ENCODE measurements at places on chromosomes 11 and 22.
A peak's percentile ranks its signal among the peaks of the same experiment; 100 is the strongest.

DNA sequence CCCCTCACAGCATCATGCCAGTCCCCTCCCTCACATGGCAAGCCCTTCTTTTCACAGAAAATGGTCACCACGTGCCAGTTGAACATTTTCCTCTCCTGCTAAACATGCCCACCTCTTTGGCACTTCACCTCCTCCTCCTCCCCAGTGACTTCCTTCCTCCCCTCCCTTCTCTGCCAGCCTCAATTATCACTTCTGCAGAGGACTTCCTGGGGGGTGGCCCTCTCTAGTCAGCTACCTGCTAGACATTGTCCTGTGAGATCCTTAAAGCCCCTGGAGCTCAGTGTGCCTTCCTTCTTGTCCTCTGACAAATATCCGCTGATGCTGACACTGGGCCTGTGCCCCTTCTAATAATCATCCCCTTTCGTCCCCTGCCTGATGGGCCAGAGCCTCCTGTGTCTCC lies 43.2 kb upstream of the E2F8 start:
- no peak for DNase-seq

DNA sequence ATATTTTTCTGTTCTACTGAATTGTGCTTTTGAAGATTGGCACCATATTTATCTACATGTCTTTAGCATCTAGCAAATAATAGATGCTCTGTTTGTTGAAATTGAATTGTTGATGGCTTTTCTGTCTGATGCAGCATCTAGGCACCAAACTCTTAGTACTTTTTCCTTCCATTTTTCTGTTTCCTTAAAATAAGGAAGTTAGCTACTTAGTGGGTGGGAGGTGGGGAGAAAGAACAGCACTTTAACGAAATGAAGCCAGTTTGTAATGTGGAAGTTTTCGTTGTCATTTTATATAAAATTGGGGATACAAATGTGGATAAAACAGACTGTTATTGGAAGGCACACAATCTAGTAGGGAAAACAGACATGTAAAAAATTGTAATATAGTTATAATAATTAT lies 76.6 kb downstream of the HIPK3 start:
- DNase-seq = no peak

DNA sequence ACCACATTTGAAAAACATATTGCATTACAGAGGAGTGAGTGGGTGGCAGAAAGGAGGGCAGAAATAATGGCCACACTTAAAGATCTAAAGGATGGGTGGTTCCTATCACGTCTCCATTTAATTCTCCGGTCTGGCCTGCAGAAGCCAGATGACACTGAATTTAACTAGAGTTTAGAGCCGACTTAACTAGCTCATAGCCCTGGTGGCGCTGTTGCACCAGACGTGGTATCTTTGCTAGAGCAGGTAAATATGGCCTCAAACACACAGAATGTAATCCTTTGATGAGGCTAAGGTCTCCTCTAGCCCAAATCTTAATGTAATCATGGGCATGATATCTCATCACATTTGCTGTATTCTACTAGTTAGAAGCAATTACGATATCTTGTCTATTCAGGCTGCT lies 51.5 kb upstream of the GAL start:
- DNase-seq = peak; percentile 51

- DNase-seq = peak; percentile 42
These were observed 9.0 kb downstream of the MTNR1B start for GRCh38 chr11:92978271-92979111.

GRCh38 chr11:104061853-104062521 lies 25.5 kb downstream of the DDI1 start:
- no peak for DNase-seq

DNA sequence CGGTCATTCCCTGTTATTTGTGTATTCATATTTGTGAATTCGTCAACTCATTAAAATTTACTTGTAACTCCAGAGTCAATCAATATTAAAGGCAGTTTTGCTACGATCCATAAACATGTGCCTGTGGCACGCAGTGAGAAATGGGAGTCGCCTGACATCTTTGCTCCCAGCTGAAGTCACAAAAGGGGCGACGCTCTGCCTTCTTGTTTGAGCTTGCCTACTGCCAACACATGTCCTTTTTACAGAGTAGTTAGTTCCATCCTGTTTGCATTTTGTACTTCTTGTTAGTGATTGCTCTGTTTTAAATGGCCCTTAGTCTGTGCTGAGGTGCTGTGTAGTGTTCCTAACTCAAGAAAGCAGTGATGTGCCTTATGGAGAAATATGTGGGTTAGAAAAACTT lies 305.3 kb downstream of the ETS1 start:
- DNase-seq = peak; percentile 31

DNA sequence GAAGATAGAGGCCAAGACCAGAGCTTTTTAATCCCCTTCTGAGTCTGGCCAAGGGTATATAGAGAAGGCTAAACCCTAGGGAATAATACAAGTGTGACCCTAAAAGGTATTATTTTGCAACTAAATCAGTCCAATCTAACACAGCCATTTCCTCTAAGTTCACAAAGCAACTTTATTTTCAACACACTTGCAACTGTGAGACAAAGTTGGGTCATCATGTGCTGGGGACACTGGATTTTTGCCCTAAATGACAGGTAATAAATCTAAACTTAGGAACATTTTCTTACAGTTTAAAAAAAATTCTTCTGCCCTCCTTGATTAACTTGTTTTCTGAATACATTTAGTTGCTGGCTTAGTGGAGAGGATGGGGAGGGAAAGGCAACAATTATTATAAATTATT lies 78.3 kb downstream of the DDIAS start:
- no peak for DNase-seq

GRCh38 chr11:60263402-60263801 lies 17.1 kb upstream of the MS4A4A start:
- DNase-seq = no peak

DNA sequence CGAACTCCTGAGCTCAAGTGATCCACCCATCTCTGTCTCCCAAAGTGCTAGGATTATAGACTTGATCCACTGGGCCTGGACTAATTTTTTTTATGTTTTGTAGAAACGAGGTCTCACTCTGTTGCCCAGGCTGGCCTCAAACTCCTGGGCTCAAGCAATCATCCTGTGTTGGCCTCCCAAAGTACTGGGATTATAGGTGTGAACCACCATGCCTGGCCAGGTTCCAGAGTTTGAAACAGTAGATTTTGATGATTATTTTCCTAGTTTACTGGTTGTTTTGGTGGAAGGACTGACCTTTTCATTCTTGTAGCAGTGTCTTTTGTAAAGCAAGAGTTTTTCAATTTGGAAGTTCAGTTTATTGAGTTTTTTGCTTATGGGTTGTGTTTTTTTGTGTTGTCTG lies 15.0 kb downstream of the CABIN1 start:
- DNase-seq = no peak

DNA sequence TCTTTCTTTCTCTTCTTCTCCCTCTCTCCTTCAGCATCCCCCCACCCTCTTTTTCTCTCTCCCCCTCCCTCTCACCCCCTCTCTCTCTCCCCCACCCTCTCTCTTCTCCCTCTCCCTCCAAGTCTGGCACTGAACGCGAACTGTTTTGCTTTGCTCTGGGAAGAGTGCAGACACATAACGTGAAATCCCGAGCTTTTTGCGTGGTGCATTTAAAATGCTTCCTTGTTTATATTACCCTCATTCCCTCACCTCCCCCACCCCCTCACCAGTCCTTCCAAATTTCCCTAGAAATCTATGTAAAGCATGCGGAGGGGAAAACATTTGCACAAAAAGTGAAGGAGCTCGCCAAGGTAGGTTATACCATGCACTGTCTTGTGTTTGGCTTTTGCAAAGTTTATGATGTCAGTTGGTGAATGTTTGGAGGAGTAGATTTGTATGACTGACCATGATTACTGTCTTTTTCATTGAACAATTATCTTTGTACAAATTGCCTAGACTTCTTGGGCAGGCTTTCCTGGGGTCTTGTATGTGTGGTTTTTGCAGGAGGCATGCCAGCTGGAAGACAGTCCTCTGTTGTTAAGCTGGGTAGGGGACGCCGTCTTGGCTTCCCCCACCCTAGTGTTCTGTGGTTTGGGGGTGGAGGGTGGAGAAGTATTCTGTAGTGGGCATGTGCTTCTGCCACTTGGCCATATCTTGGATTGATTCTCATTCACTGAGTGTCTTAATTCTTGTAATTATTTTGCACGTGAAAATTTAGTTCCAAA lies 123.7 kb upstream of the HSD17B12 start:
- no peak for DNase-seq

GRCh38 chr11:43738600-43739409 lies 58.3 kb downstream of the HSD17B12 start:
- peak; percentile 77 for DNase-seq

GRCh38 chr22:40224702-40225101 lies 47.0 kb downstream of the TNRC6B start:
- DNase-seq = peak; percentile 38

GRCh38 chr11:57800444-57801182 lies 39.0 kb downstream of the CTNND1 start:
- DNase-seq = peak; percentile 98

DNA sequence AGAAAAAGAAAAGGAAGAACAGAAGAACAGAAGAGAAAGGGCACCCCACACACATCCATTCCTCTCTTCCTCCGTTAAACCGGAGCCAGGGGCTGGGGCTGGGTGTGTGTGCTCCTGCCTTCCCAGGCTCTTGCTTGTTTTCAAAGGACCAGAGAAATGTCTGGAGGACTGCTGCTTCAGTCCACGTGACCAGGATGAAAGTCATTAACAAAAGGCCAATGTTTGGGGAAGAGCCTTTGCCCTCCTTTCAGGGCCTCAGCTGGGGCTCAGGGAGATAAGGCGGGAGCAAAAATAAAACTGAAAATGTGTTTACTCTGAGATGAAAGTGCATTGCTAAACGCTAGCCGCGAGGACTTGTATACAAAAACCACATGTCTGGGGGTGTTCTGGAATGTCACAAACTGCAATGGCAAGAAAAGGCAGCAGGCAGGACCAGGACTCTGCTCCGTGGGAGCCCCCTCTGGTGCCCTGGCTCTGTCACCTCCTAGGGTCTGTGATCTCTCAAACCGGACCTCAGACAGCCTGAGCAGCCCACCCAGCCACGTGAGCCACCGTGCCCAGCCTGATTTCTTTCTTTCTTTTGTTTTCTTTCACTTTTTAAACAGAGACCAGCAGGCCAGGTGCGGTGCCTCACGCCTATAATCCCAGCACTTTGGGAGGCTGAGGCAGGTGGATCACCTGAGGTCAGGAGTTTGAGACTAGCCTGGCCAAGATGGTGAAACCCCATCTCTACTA lies 31.6 kb upstream of the MYH9 start:
- DNase-seq = no peak

DNA sequence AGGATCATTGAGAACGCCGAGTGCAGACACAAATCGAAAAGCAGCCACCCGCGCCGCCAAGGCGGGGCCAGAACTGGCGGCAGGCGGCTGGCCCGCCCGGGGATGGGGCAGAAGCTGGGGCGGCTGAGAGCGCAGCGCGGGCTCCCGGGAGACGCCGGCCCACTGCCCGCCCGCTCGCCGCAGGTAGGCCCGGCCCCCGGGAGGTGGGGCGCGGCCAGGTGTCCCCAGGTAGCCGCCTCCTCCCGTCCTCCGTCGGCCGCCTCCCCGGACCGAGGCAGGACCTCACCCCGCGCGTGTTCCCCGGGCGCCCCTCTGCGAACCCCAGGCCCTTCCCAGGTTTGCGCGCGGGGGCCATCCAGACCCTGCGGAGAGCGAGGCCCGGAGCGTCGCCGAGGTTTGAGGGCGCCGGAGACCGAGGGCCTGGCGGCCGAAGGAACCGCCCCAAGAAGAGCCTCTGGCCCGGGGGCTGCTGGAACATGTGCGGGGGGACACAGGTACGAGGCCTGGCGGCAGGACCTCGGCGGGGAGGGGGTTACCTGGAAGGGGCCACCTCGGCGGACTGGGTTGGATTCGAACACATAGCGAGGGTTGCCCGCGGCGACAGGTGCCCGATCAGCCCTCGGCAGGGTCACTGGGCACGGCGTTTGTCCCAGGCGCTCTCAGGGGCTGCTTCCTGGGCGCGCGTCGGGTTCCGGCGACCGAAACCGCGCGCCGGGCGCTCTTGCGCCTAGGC lies at the start of gene PRRG4:
Gene PRRG4, plus strand, starts transcription at position 248 of the 733 bp plus-strand sequence. CDS start 603 bp downstream, outside the sequence.
- DNase-seq = peak; percentile 76

DNA sequence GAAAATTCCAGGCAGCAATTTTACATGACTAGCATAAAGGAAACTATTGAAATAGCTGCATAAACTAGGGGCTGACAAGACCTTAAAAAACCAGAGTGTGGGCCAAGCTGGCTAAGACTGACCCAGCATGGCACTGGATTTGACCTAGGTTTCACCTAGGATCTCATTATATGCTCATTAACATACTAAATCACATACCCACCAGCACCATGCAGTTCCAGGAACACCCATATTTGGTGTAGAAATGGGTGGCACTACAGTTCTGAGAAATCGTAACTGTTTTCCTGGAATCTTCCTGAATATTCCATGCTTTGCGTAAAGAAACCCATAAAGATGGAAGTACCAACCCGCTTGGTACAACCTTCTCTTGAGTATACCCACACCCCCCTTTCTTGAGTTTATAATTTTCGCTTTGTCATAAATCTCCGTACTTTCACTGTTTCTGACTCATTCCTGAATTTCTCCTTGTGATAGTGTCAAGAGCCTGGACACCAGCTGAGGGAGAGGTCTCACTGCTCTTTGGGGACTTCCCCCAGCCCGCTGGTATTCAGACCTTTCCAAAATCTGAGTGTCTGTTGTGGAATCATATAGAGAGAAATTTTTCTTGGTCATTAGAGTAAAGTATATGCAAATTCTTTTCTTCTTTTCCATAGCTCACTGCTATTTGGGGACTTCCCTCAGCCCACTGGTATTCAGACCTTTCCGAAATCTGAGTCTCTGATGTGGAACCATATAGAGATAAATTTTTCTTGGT lies 55.1 kb downstream of the MTMR3 start:
- DNase-seq = no peak

- no peak for DNase-seq
These were observed 17.0 kb upstream of the WDR74 start for GRCh38 chr11:62856333-62856895.

DNA sequence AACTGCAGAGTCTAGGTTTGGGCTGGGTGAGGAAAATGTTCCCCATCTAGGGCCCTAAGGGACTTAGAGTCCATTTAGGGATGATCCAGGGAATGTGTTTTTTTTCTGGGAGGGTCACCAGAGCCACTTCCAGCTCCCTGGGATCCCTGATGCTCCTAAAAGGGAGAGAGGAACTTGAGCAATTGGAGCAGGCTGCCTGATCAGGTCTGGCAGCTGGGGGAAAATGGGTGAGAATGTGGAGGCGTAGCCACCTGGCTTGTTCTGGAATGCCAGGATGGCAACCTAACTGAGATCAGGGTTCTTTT lies 1.2 kb downstream of the PGAP2 start:
- DNase-seq = no peak

DNA sequence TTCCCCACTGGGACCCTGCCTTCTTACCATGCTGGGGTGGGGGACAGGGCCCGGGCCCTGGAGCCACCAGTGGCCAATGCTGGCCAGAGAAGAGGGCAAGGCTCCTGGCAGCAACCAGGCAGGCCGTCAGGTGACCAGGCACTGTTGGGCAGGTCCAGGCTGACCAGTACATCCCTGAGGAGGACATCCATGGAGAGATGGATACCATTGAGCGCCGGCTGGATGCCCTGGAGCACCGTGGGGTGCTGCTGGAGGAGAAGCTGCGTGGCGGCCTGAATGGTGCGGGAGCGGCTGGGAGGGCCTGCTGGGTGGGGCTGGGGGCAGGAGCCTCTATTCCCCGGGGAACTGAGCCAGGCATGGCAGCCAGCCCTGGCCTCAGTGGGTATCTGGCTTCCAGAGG lies 21.0 kb downstream of the C22orf23 start:
- no peak for DNase-seq
